ENCODE measurements at places on chromosomes 5 and 9.

DNA sequence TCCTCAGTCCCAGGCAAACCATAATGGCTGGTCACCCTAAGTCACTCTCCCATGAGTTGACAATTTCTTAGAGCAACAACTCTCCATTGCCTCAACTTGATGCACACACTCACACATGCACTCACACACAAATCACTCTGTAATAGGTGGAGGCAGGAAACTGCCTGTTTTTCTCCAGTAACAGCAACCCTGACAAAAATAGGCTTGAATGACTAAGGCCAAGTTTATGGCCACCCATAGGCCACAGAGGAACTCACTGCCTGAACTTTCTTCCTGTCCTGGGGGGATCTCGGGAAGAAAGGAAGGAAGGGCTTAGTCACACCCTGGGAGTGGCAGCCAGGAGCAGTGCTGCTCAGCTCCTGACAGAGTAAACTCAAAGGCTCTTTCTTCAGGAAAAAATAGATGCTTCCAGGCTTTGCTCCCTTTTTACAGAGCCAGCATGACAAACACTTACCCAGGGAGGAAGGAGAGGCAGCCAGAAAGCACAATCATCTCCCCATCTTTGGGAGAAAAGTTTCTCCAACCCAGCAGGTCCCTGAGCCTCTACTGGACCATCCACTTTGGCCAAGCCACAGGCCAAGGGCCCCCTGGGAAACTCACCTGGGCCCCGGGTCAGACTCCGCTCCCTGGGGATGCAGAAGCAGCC lies 368 bp downstream of the SH3TC2 start:
- no peak for DNase-seq

DNA sequence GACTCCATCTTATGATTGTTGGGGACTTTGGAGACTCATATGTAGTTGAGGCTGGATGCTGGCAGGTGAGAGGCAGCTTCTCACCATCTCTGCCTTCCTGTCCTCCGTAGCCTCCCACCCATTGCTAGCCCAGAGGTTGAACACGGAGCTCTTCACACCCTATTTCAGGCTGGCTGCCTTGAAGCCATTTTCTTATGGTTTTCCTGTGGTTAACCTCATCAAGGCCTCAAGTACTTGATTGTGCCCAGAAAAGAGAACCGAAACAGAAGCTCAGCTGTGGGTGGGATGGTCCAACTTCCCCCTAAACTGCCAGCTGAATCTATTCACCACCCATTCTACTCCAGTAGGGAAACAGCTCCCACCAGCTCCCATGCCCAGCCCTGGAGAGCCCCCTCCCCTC lies 102.9 kb downstream of the LIFR start:
- DNase-seq = no peak

DNA sequence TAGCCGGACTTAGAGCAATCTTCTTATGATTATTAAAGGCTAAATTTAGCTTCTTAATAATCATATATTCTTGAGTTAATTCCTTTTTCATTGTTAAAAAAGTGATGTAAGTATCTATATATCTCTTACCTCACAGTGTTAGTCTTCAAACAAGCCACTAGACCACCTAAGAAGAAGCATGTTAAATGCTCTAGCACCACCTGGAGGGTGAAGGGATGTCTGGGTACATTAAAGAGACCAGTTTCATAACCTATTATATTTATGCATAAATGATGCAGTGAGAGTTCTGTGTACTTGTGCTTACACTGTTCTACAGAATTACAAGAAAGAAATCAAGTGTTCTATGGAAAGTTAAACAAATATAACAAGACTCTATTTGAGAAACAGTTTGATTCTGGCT lies 55.9 kb upstream of the SLCO6A1 start:
- DNase-seq = no peak

- DNase-seq = no peak
These were observed 8.2 kb upstream of the FABP6 start for GRCh38 chr5:160221082-160221481.

DNA sequence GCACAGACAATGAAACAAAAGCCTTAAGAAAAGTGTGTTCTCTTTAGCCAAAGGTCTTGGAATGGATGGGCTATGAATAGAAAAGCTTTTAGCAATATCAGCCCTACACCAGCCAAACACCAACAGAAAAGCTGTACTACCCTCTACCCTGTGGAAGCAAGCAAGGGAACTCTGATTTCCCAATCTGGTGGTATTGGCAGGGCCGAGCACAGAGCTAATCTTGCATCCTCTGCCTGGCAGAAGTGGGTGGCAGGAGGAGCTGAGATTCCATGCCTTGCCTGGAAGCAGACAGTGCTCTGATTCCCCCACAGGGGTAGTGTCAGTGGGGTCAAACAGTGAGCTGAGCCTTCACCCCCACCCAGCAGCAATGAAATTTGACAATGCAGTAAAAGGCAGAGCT lies 29.6 kb upstream of the ZNF782 start:
- DNase-seq = no peak

DNA sequence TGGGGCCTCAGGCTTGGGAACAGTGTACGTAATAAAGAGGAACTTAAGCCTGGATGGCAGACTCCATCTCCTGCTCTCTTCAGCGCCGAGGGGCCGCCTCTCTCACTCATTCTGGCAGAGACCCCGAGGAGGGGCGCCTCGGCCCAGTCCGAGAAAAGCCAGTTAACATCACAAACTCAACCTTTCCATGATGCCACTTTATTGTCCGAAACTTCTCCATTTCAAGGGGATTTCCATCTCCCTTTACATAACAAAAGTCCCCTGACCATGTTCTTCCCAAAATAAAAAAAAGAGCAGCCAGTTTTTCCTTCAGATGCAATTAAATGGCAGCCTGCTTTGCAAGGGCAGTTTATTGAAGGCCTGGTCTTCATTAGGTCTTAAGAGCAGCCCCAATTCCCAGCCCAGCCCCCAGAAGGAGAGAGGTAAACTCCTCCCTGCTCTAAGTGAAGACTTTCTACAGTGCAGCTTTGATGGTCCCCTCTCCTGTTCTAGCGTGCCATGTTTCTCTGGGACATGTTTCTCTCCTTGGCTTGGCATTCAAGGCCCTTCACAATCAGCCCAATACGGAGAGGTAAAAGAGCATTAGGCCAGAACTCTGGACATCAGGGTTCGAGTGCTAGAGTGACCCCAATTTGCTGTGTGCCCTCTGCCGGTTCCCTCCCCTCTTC lies 19.5 kb upstream of the RAB14 start:
- no peak for DNase-seq

GRCh38 chr9:70439991-70440706 lies 25.7 kb upstream of the KLF9 start:
- no peak for DNase-seq
